ENCODE measurements at places on chromosomes 16 and 17.
A peak's percentile ranks its signal among the peaks of the same experiment; 100 is the strongest.

- no peak for DNase-seq
Measured at GRCh38 chr16:9091867-9092281, 430 bp downstream of the HAPSTR1 start.

DNA sequence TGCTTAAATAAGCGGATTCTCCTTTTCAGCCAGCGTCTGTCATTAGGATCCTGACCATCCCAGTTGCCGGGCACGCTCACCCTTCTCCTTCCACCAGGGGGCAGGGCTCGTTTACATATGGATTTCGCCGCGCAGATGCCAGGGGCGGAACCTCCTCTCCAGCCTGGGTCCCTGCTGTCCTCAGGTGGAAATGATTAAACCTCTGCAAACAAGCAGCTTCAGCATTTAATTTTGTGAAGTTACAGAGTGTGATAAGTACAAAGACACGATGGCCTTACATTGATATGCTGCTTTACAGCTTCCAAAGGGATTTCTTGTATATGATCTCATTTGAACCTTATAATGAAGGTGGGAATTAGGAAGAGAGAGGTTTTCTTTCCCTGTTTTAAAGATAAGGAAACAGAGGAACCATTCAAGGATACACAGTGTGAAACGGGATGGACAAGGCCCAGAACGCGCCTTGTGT is 3.9 kb upstream of the KRT28 start:
- DNase-seq: peak; percentile 22

DNA sequence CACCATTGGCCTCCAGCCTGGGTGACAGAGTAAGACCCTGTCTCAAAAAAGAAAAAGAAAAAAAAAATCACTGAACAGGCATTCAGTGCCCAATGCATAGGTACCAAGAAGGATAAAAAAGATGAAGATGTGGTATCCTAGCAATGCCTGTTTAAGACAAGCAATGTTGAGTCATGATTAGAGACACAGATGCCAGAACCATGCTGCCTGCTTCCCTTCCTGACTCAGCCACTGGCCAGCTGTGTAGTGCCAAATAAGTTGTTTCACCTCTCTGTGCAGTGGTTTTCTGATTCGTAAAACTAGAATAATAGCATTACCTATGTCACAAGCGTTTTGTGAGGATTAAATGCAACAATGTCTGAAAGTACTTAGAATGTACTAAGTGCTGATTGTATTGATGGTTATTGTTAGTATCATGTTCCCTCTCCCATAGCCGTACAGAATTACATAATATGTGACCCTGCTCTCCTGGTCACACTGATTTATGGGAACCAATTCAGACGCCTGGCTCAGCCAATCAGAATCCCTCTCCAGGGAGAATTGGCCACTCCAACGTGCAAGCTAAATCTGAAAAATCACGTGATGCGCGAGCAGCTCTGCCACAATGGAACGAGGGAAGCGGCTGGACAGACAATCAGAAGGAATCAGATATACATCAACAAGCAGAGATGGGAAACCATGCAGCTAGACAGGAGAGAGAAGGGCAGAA is 241.9 kb downstream of the SLC39A11 start:
- no peak for DNase-seq

GRCh38 chr16:84717484-84717883 is 17.7 kb downstream of the USP10 start:
- no peak for DNase-seq

DNA sequence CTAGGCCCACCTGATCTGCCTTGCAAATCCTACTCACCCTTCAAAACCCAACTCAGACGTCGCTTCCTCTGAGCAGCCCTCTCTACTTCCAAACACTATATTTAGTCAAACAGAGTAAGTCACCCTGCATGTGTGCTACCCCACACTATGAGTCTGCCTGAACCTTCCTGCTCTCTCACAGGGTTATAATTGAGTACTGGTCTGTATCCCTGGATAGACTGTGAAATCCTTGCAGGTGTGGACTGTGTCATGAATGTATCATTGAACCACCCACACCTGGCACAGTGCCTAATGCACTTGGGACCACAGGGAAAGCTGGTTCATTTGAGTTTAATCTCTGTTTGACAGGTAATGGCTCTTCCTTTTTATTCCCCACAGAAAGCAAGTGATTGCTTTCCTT is 3.4 kb downstream of the FBXO39 start:
- DNase-seq: no peak

DNA sequence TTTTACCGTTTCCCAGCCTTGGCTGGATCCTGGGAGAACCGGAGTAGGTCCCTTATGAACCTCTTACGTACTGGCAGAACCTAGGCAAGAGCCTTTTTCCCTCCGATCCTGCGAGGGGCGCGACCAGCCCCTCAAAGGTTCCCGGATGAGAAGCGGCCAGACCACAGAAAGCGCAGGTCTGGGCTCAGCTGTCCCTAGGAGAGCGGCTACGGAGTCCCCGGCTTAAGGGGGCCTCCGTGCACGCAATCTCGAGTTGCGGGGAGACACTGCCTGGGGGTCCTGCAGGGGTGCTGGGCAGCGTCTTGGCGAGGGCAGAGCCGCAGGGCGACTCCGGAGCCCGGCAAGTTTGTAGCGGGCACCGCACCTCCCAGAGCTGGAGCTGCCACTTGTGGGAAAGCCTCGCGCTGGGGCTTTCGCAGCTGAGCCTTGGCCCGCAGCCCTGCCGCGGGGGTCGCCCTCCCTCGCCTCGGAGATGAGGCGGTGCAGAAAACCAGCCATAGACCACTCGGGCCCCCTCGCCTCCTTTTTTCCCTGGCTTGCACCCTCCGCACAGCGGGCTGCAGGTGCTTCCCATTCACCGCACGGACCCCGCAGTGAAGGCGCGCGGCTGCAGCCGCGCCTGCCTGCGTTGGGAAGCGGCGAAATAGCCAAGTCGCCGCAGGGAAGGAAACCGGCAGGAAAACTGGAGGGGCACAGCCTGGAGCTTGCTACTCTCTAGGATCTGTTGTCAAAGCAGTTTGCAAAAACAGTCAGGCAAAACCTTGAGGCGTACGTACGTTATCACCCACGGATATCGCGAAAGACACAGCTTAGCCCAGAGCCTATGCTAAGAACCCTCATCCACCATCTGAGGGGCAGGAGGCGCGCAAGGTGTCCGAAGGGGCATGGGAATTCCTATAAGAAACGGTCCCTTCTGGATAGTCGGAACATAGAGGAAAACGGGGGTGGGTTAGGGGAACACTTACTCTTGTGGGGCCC is 834 bp downstream of the CDH8 start:
- DNase-seq: no peak

- DNase-seq: no peak
Measured at GRCh38 chr16:79659344-79659743, 58.8 kb upstream of the MAF start.

GRCh38 chr16:79169239-79169638 is 431.3 kb downstream of the MAF start:
- DNase-seq: no peak

- DNase-seq: no peak
Measured at GRCh38 chr16:51146256-51146924, 4.7 kb downstream of the SALL1 start.

DNA sequence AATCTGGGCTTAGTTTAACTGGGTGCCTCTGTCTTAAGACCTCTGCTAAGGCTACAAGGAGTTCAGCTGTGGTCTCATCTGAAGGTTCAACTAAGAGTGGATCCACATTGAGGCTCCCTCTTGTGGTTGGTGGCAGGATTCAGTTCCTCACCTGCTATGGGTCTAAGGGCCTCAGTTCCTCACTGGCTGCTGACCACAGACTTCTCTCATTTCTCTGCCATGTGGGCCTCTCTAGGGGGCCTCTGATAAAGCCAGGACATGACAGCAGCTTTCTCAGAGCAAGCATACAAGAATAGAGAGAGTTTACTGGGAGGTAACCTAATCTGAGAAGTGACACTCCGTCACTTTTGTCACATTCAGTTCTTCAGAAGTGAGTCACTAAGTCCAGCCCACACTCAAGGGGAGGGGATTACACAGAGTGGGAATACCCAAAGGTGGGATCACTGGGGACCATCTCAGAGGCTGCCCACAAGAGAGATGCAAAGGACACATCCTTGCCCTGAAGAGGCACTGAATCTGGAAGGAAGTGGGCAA is 19.2 kb upstream of the ABAT start:
- DNase-seq: no peak

GRCh38 chr16:68851601-68852000 is 8.3 kb downstream of the TANGO6 start:
- DNase-seq: no peak

GRCh38 chr16:55661941-55662643 is 6.3 kb downstream of the SLC6A2 start:
- DNase-seq: no peak

- no peak for DNase-seq
Measured at GRCh38 chr17:75478508-75478907, 22.1 kb downstream of the TMEM94 start.

- no peak for DNase-seq
Measured at GRCh38 chr17:29593591-29594518, 923 bp downstream of the ANKRD13B start.

DNA sequence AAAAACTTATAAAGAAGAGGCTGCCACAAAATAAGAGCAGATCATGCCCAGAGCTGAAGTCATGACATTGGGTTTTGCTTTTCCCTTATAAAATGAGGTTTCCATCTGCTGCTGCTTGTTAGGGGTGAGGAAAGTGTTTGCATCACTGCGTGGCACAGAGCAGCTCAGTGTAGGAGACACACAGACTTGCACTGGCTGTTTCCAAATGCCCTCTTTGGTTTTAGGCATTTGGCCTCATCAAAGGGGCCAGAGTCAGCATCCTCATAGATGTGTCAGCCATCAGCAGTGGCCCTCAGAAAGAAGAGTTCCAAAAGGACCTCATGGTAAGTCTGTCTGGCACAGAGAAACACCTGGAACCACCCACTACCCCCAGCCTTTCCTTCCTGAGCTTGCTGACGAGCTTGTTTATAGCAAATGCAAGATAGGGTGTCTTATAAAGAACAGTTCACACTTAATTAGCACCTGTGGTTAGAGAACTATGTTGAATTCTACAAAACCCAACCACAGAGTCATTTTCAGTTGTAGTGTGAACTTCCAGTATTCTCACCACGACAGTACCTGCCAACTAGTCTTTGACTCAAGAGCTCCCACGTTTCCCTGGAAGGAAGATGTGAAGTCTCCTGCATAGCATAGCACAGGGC is 17.0 kb downstream of the VWA3A start:
- DNase-seq: no peak

DNA sequence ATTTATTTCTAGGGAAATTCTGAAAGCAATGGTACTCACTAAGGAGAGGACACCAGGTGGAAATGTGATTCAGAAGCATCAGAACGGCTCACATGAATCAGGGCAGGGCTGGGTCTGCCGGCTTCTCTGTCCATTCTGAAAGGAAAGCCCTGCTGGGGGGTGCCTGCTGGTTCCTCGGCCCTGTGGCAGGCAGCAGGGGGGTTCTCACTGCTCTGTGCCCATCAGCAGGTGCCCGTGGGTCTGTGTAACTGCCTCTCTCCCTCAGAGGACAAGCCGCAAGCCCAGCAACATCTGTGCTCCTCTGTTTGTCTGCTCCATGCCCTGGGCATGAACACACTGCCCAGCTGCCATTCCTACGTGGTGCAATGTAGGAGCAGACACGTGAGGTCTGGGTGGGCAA is 74.9 kb upstream of the ZNF423 start:
- no peak for DNase-seq

GRCh38 chr17:34633760-34634159 is 54.4 kb downstream of the TMEM132E start:
- no peak for DNase-seq

DNA sequence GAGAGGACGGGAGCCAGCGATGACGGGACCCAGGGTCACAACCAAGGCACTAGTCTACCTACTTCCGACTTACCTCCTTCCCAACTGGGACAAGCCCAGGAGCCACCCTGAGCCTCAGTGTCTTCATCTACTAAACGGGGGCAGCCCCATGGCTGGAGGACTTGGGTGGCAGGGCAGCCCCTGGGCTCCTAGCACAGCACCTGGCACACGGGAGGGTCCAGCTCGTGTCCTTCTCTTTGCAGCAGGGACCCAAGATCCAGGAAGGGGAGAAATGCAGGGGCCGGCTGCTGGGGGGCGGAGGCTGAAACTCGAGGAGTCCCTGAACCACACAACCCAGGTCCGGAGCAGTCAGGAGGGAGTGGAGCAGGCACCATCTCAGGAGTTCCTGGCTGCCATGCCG is 63.2 kb downstream of the ABR start:
- DNase-seq: no peak

- DNase-seq: no peak
Measured at GRCh38 chr17:8754890-8755289, 3.5 kb downstream of the SPDYE4 start.

DNA sequence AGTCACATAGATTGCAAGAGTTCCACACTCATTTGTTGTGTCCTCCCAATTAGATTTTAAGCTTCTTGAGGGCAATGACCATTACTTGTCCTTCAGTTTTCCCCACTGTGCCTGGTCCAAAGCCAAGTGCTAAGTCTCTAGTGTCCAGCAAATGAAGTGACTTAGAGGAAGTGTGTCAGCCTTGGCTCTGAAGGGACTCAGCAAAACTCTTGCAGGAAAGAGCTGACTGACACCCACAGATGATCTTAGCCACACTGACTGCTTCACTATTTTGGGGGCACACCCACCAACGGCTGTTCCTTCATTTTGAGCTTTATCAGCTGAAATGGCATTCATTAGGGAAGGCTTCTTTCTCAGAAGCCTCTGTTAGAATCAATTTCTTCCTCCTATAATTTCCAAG is 358.1 kb downstream of the UTP18 start:
- DNase-seq: no peak
